ENCODE measurements at places on chromosomes 3 and 15.

- no peak for DNase-seq
Measured at GRCh38 chr3:171000281-171000680, 26.2 kb downstream of the SLC2A2 start.

DNA sequence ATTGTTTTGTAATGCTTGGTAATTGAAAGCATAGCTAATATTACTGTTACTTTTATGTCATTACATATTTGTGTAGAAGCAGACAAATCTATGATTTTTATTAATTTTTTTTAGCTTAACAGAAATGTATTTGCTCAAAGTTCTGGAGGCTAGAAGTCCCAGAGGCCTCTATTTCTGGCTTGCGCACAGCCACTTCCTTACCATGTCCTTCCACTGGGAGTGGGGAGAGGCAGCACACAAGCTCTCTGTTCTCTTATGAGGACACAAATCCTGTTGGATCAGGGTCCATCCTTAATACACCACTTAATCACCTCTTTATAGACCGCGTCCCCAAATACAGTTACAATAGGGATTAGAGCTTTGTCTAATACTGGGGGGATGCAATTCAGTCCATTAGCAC is 1061.4 kb downstream of the OTOL1 start:
- DNase-seq: no peak

- DNase-seq: no peak
Measured at GRCh38 chr3:124702950-124703349, 27.3 kb upstream of the UMPS start.

GRCh38 chr15:58842713-58843396 is 71.8 kb downstream of the MINDY2 start:
- DNase-seq: no peak

DNA sequence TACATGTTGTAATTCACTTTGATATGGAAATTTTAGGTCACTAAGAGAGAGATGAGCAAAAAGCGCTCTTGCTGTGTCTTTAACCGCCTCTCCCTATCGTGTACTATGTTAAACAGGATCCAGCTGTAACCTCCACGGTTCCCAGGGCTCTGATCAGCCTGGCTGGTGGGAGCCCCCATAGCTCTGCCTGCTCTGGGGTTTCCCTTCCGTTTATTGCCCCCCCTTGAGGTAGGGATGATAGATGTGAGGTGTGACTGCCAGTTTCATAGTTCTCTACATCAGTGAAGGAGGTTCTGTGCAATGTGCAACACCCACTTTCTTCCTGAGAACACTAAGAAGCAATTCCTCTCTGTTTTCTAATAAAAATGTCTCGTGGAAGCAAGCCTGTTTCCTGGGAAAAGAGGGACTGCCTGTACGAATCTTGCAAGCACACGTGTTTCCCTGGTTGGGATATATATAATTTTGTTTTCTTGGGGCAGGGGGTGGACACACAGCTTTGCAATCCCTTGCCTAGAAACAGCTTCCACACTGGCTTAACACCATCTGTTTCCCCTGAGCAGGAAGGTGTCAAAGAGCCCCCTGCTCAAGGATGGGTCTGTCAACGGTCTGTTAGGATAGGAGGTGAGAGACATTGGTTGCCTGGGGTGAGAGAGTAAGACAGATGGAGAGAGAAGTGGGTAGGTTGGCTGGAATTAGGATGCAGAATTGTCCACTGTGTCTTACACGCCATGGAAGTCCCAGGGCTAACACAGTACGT is 23.8 kb downstream of the CORO2B start:
- DNase-seq: no peak

- no peak for DNase-seq
Measured at GRCh38 chr3:111853068-111853467, 6.0 kb upstream of the PHLDB2 start.

GRCh38 chr3:124850633-124851032 is 36.5 kb downstream of the ITGB5 start:
- DNase-seq: no peak

DNA sequence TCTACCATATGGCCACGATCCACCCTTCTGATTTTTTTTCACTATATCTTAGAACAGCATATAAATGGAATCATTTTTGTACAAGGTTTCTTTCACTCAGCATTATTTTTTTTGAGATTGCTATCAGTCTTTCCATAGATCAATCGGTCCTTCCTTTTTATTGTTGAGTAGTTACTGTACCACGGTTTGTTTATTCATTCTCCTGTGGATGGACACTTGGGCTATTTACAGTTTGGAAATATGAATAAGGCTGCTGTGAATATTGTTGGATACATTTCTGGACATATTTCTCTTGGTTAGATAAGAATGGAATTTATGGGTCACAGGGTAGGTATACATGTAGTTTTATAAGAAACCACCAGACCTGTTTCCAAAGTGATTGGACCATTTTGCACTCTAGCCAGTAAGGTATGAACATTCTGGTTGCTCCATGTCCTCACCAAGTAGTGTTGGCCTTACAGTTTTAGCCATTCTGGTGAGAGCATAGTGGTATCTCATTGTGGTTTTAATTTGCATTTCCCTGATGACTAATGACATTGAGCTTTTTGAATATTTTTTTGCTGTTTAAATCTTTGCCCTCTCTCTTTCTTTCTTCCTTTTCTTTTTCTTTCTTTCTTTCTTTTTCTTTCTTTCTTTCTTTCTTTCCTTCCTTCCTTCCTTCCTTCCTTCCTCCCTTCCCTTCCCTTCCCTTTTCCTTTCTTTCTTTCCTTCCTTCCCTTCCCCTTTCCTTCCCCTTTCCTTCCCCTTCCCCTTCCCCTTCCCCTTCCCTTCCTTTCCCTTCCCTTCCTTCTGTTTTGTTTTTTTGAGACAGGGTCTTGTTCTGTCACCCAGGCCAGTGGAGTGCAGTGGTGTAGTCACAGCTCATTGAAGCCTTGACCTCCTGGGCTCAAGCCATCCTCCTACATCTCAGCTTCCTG is 49.2 kb downstream of the LRRK1 start:
- no peak for DNase-seq

DNA sequence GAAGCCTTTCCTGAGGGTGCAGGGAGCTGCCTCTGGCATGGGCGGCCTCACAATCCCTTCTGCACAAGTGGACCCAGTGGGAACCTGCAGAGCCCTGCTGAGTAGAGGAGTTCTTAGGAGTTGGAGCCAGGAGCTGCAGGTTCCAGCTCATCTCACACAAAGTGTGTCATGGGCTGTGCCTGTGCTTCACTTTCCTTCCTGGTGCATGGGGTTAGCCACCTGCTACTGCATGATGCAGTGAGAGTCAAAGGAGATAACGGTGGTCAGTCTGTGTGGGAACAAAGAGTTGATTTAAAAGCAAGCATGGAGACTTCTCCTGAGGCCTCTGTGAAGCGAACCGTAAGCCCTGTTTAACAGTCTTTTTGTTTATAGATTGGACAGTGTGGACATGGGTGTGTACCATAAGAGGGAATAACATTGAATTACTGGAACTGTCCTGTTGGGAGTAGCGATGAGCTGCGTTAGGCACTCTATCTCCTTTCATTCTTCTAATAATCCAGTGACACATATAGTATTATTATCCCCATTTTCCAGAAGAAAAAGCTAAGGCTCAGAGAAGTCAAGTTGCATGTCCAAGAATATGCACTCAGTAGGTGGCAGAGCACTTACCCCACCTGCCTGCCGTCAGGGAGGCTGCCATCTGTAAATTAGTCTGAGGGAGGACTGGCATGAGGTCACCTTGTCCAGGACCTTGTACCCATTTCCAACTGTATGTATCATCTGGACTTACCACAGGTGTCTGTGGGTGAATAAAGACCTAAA is 68.7 kb upstream of the PRR23C start:
- no peak for DNase-seq

DNA sequence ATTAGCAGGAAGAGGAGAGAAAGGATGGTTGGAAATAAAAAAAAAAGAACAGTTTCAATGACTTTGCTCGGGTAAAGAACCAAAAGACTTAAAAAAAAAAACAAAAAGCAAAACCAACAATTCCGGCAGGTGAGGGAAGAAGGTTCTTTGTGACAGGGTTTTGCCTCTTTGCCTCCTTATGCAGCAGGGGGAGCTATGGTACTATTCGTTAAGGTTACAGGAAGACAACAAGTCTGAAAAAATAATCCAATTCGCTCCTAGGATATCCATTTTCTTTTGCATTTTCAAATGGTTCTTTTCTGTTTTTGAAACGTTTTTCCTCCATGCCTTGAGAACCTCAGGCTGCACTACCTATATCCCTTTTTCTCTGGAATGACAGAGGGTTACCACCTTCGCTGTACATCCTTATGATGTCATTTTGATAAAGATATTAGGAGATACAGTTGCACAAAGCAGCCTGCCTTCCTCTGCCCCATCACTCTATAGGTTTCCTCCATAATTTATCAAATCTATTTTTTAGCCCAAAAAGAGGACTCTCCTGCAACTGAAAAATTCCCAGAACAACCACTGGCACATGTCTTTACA is 55.0 kb downstream of the CFAP20DC start:
- DNase-seq: no peak

- DNase-seq: no peak
Measured at GRCh38 chr3:45753095-45753494, 43.2 kb downstream of the SLC6A20 start.

DNA sequence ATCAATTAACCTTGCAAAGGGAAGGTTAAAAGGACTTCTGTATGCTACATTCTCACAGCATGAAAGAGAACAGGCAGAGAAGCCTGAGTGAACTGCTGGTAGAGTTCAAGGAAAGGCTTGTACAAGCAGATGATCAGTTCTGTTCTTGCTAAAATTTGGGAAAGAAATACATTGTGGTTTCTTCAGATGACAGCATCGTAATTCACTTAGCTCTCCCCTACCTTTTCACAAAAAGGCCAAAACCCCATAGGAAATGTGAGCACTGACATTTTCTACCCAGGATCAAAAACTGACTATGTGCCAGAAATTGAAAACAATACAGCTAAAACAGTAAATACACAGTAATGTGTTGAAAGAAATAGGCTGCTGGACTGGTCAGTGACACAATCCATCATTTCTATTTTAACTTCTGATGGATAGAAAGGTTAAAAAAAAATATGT is 216.4 kb downstream of the DPH6 start:
- no peak for DNase-seq

- no peak for DNase-seq
Measured at GRCh38 chr15:68582236-68582635, 3.4 kb downstream of the CORO2B start.

- DNase-seq: no peak
Measured at GRCh38 chr15:89439764-89440163, 56.6 kb downstream of the RHCG start.

DNA sequence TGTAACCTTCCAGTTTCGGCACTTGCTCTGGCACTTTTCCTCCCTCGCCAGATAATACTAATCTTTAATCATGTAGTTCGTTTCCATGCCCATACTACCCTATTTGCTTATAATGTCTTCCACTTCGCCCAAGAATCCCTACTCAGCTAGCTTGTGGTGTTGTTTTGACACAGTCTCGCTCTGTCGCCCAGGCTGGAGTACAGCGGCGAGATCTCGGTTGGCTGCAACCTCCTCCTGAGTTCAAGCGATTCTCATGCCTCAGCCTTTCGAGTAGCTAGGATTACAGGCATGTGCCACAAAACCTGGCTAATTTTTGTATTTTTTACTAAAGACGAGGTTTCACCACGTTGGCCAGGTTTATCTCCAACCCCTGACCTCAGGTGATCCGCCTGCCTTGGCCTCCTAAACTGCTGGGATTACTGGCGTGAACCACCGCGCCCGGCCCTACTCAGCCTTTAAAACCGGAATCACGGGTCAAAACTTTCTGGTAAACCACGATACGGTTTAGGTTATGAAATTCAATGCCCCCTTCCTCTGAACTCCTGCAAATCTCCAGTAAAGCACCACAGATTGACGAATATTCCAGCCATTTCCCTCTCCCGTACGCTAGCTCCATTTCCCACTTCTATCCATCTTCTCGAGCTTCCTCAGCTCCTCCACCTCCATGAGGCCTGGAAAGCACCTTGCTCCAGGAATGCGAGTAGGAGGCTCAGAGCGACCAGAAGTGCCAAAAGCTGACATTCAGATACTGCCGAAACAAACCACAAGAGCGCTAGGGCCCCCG is 878 bp upstream of the RAD51 start:
- no peak for DNase-seq
